ENCODE measurements at places on chromosomes 5 and 9.

GRCh38 chr5:32127711-32128110 lies 46.4 kb downstream of the GOLPH3 start:
- no peak for DNase-seq

DNA sequence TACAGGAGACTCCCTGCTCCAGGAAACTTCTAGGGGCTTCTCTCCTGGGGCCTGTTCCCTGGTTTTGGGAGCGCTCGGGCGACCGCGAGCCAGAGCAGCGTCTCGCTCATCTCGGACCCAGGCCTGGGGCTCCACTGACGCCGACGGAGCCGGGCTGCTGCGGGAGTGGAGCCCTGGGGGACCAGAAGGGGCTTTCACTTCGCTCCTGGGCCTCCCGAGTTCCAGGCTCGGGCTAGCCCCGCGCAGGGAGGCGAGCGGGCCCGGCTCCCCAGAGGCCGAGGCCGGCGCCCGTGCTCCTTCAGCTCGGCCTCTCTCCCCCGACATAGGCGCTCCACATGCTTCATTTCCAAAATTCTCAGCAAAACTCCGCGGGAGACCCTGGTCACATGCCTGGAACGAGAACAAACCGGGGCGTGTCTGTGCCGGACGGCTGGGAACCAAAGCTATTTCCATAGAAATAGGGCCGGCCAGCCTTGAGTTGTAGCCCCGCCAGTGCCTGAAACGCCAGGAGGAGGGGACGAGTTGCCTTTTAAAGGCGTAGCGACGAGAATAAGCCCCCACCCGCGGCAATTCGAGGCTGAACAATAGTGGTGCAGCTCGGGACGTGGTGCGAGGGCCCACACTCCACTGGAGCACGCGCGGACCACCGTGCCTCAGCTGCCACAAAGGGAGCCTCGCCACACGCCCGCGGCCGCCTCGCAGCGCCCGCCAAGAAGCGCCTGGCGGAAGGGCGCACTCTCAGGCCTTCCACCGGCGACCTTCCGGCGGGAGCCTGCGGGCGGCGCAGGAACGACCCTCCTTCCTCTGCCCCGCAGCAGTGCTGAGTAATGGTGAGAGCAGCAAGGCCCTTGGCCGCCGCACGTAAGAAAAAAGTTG lies 1.1 kb upstream of the G3BP1 start:
- DNase-seq, result no peak

DNA sequence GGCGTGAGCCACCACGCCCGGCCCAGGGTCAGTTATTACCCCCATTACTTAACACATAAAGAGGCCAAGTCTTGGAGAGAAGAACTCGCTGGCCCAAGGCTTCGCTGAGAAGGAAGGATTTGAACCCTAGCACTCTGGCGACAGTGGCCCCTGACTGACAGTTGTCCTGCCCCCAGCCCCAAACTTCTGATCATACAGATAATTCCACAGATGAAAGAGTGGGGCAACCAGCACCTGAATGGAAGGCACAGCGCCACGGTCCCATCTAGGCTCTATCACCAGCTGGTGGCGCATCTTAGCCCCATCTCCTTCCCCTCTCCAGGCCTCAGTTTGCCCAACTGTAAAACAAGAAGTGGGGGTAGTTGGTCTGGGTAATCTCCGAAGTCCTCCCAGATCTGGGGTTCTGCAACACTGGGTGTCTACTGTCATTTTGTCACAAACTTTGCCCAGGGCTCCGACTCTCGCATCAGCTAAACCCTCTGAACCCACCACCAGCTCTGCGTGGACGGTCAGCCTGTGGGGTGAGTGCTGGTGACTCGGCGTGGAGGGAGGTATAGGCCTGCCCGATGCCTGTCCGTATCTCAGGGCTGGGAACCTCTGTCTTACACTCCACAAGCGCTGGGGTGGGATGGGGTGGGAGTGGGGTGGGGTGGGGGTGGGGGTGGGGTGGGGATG lies 209.3 kb downstream of the C9orf50 start:
- no peak for DNase-seq

GRCh38 chr5:166032601-166033000 lies 2258.8 kb upstream of the WWC1 start:
- no peak for DNase-seq

DNA sequence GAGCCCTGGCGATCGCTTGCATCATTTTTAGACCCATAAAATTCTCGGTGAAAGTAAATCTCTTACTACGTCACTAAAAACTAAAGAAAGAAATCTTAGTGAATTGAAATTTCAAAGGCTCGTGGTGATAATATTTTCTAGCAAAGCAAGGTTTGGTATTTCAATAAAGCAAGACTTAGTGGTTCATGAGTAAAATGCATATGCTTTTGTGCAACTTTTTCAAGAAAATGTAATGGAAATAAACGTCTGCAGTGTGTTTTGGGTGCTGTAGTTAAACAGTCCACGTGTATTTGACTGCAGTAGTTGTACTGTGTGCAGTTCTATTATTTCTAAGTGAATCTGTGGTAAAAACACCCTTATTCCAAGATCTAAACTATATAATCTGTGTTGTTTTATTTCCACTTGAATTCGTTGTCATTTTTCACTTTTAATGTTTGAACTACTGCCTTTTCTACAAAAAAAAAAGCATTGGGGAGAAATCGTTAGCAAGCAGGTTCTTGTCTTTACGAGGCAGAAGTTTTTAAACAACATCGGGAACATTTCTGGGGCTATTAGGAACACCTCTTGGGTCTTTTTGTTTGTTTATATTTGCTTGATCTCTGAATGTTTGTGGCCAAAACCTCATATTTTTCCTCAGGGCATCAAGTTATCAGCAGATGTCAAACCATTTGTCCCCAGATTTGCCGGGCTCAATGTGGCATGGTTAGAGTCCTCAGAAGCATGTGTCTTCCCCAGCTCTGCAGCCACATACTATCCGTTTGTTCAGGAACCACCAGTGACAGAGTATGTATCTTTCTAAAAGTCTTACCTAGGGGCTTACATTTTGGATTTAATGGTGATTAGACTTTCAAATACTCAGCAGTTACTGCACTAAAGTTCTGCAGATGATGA lies 960 bp downstream of the SECISBP2 start:
- no peak for DNase-seq

GRCh38 chr5:19488786-19489185 lies 499.2 kb downstream of the CDH18 start:
- no peak for DNase-seq

GRCh38 chr5:95533106-95533505 lies 21.7 kb downstream of the SKIC3 start:
- DNase-seq, result no peak

DNA sequence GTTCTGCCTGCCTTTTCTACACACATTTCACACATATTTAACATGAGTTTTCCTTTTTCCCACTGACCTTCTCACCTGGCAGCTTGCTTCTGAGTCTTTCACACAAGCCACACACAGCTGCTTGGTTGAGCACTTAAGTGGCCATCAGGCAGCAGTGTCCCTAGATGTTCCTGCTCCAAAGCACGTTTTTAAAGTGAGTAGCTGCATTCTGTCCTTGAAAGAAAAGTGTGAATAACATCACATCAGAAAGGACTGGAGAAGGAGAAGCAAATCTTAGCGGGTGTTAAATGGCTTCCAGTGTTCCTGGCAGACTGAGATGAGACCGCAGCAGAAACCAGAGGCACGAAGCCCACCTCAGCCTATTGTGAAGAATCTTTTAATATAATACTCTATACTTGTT lies 209.2 kb upstream of the IRX4 start:
- no peak for DNase-seq

DNA sequence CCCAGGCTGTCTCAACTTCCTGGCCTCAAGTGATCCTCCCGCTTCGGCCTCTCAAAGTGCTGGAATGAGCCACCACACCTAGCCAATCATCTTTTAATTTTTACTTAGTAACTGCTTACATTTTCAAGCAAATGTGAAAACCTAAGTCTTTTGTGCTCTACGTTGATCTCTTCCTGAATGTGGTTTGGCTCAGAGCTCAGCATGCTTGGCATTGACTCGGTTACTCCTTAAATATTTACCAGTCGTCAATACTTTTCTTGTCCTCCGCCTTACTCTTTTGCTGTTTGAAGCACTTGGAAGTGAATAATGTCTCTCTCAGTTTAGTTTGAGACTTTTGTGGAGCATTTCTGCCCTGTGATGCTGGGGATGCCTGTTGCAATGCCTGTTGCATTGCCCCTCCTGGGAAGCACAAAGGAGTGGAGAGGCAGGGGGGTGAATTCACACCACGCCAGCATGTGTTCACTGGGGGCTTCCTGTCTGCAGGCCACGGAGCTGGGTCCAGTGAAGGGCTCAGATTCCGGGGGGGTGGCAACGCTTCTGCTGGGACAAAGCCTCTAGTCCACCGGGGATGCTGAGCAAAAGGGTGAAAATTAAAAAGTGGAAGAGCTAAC lies 13.1 kb upstream of the TENT4A start:
- DNase-seq, result no peak

DNA sequence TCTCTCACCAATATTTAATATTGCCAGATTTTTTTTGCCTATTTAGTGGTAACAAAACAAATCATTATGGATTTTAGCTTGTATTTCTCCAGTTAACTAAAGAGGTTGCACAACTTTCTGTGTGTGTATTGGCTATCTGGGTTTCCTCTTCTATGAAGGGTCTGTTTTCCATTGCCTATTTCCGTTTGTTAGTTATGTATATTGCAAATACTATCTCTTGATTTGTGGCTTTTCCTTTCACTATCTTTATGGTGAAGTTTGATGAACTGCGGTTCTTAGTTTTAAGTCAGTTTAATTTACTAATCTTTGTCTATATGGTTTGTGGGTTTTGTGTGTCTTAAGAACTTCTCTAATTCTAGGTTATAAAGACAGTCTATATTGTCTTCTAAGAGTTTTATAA lies 136.3 kb downstream of the CEP120 start:
- no peak for DNase-seq

DNA sequence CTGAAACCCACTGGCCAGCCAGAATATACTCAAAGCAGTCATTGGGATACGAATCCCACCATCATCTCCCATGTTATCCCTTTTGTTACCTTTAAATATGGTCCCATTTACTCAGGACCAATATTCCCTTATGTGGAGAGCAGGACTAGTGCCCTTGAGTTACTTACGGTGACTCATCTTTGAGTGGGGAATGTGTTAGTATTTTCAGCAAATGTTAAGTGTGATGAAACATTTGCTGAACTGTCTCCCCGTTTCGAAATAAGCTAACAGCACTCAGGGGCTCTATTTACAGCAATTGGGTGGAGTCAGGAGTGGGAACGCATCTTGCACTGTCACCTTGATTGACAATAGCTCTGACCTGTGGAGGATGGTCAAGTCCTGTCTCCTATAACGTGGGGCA lies 67.4 kb downstream of the CTSL start:
- no peak for DNase-seq

Measured in NCI-H2081 treated with DMSO at 0.1 percent for 48 hours (cell line).